ENCODE measurements at places on chromosomes 5 and 9. TPM values are rescaled to one million over a fixed set of nuclear protein-coding genes. Genes with fewer than 3 reads are reported as not detected.

GRCh38 chr5:140381972-140382371 is 19.7 kb upstream of the ANKHD1 start:
- H3K27me3 ChIP-seq: no peaks in the 10 kb centered on the region
- no peak for DNase-seq
- H3K4me1 ChIP-seq: peaks cover 5% of the 10 kb centered on the region
- H3K4me3 ChIP-seq: no peak overlapping the region
- no peak overlapping the region for H3K27ac ChIP-seq
- no peaks in the 10 kb centered on the region for H3K36me3 ChIP-seq

GRCh38 chr9:89525446-89526374 is 27.8 kb upstream of the SEMA4D start:
- H3K27me3 ChIP-seq: peaks cover 26% of the 10 kb centered on the region
- no peak for DNase-seq
- peaks cover 6% of the 10 kb centered on the region for H3K4me1 ChIP-seq

GRCh38 chr9:126945682-126946081 is 31.1 kb downstream of the RALGPS1 start:
- H3K27ac ChIP-seq: no peak overlapping the region
- peaks cover 25% of the 10 kb centered on the region for H3K27me3 ChIP-seq
- H3K4me1 ChIP-seq: no peaks in the 10 kb centered on the region
- H3K36me3 ChIP-seq: no peaks in the 10 kb centered on the region
- H3K4me3 ChIP-seq: no peak overlapping the region

- no peak overlapping the region for H3K27ac ChIP-seq
- H3K36me3 ChIP-seq: no peaks in the 10 kb centered on the region
- no peaks in the 10 kb centered on the region for H3K27me3 ChIP-seq
- no peak overlapping the region for H3K4me3 ChIP-seq
- peak; percentile 34 for DNase-seq
These were observed 35.8 kb upstream of the LCP2 start for GRCh38 chr5:170333161-170333910.

- no peak overlapping the region for H3K27ac ChIP-seq
- peaks cover 5% of the 10 kb centered on the region for H3K4me1 ChIP-seq
- H3K4me3 ChIP-seq: no peak overlapping the region
These were observed 63.5 kb downstream of the ZNF474 start for GRCh38 chr5:122192497-122193496.

GRCh38 chr9:120742951-120743416 is 28.7 kb upstream of the MEGF9 start:
- H3K27ac ChIP-seq: no peak overlapping the region
- H3K4me3 ChIP-seq: no peak overlapping the region
- no peaks in the 10 kb centered on the region for H3K4me1 ChIP-seq
- H3K36me3 ChIP-seq: no peaks in the 10 kb centered on the region
- no peaks in the 10 kb centered on the region for H3K27me3 ChIP-seq

DNA sequence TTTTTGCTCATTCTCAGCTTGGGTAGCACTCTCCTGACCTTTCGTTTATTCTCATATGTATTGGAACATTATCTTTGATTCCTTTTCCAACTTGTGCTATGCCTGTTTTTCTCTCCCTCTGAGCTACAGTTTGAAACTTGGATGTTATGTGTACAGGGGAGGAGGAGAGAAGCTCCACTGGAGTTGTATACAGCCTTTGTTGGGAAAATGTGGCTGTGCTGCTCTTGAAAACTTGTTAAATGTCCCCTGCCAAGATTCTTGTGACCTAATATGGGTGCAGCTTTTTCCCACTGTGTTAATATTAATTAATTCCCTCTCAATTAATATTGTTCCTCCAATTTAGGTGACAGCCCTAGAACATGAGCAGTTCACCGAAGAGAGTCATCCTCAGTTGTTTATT is 235.4 kb downstream of the AOPEP start:
- H3K27ac ChIP-seq: no peak overlapping the region
- no peak overlapping the region for H3K4me3 ChIP-seq
- no peaks in the 10 kb centered on the region for H3K27me3 ChIP-seq
- no peaks in the 10 kb centered on the region for H3K36me3 ChIP-seq
- H3K4me1 ChIP-seq: no peaks in the 10 kb centered on the region

PCDHGA11 gene
- total RNA-seq: 0.30 TPM

PCDHGC4 gene
- 1.7 TPM for total RNA-seq

RAB3C gene
- not detected for total RNA-seq

Data from MCF 10A (cell line).